ENCODE measurements at places on chromosomes 7 and 10.

DNA sequence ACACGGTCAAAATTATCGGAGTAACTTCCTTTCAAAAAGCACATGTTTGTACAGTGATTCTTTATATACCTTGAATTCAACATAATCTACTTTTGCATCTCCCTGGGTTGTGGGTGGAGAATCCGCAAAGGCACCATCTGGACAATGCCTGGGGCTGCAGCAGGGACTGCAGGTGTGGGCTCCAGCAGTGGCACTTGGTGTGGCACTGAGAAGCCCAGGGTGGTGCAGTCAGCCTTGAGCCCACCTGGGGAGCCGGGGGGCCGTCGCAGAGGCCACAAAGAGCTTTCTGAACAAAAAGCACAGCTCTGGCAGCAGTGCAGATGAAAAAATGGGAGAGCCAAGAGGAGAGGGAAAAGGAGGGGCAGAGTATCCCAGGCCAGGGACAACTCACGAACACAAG lies 22.2 kb downstream of the PARD3 start:
- H3K36me3 ChIP-seq = no peaks in the 10 kb centered on the region
- H3K27ac ChIP-seq = no peak overlapping the region
- peaks cover 11% of the 10 kb centered on the region for H3K4me1 ChIP-seq
- DNase-seq = no peak

GRCh38 chr7:46015107-46015868 lies 94.2 kb upstream of the IGFBP3 start:
- H3K4me3 ChIP-seq = no peak overlapping the region
- peaks cover 5% of the 10 kb centered on the region for H3K4me1 ChIP-seq
- H3K36me3 ChIP-seq = no peaks in the 10 kb centered on the region
- DNase-seq = peak; percentile 61
- no peaks in the 10 kb centered on the region for H3K27me3 ChIP-seq
- no peak overlapping the region for H3K27ac ChIP-seq

DNA sequence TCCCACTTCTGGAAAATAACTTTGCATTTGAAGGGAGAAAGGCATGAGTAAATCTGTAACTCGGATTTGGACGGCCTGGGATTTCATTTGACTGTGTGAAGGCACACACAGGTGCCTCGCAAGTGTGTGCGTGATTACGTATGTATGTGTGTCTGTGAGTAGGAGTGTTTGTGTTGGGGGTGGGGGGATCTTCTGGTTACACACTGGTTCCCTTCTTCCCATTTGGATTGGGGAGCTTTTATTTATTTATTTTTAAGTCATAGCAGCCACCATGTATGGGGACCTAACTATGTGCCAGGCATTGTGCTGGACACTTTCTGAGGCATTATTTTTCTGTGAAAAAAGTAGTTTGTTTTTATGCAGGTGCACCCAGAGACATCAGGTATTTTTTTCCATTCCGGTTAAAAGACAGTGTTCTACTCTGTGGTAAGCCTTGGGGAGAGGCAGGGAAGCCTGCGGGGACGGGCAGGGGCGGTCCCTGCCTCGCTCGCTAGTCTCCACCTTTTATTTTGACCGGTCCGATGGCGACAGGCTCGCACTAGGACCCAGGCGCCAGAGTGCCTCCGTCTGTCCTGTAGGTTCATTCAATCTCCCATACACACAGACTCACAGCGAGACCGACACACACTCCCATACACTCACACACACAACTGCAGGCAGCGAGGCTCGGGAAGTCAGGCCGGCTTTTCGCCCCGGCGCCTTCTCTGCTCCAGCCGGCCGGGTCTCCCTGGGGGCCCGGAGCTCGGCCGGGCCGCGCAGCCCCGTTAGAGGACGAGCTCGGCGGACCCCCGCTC lies at the start of gene MXI1:
MXI1 (plus strand) TSS at position 595 of the 794 bp plus-strand sequence. CDS start 204 bp downstream, outside the sequence.
- H3K36me3 ChIP-seq = no peaks in the 10 kb centered on the region
- peaks cover 10% of the 10 kb centered on the region for H3K4me1 ChIP-seq
- peak within 1 kb of the TSS; percentile 71 for H3K4me3 ChIP-seq
- DNase-seq = peak; percentile 88
- H3K27ac ChIP-seq = peak within 1 kb of the TSS; percentile 52
- no peaks in the 10 kb centered on the region for H3K27me3 ChIP-seq

DNA sequence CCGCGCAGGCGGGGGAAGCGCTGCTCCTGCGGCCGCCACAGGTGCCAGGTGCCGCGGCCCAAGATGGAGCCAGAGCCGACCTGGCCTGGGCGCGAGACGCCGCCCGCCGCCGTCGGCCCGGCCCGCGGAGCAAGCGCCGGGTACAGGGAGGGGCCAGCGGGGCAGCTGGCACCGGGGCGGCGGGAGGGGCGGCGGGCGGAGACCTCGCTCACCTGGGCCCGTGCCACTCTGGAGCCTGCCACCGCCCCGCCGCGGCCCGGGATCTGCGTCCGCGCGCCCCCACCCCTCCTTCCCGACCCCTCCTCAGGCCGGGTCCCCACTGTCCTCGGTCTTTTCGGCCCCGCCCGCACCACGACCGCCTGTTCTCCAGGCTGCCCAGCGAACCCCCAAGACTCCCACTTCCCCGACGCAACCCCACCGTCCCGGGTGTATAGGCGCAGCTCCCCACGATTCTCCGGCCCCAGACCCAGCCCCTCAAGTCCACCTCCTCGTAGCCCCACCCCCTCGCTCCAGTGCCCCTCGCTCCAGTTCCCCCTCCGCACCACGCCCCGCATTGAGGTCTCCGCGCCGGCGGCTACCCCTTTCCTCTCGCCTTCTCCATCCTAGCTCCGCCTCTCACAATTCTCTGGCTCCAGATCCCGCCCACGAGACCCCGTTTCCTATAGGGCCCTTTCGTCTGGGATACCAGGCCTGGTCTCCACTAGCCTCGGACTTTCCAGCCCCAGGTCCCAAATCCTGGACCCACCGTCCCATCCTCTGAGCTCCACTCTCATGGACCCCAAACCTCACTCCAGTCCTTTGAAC lies at the start of gene GPRIN2:
GPRIN2 (minus strand) TSS at position 144 of the 804 bp plus-strand sequence. CDS start 5,922 bp downstream, outside the sequence.
- peaks cover 16% of the 10 kb centered on the region for H3K27me3 ChIP-seq
- no peaks in the 10 kb centered on the region for H3K36me3 ChIP-seq
- no peak within 1 kb of the TSS for H3K4me3 ChIP-seq
- no peak within 1 kb of the TSS for H3K27ac ChIP-seq

- H3K36me3 ChIP-seq = no peaks in the 10 kb centered on the region
- no peak overlapping the region for H3K27ac ChIP-seq
- H3K4me1 ChIP-seq = no peaks in the 10 kb centered on the region
- H3K4me3 ChIP-seq = no peak overlapping the region
- DNase-seq = no peak
Measured at GRCh38 chr7:137798073-137798763, 48.6 kb downstream of the DGKI start.
